AML-193 (cell line): ENCODE measurements at places on chromosomes 16 and 17.

GRCh38 chr17:31374094-31374447 lies 17.4 kb upstream of the RAB11FIP4 start:
- no peak for DNase-seq

DNA sequence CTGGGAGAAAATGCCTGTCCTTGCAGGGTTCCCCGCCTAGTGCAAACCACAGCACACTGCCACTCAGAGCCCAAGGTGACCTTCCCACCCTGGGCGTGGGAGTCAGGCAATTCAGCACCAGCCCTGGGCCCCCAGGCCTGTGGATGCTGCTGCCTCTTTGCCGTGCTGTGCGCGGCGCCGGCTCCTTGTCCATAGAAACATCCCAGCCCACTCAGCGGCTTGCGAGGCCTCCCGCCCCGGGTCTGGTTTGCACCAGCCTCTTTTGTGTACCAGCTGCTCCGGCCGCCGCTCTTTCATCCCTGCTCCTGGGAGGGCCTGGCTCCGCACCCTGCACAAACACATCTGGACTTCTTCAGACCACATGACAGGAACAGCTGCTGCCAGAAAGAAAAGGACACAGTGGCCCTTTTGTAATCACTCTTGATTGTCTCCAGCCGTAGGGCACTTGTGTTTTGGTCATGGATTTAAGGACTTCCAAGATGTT lies 75.4 kb upstream of the SDK2 start:
- DNase-seq = no peak

DNA sequence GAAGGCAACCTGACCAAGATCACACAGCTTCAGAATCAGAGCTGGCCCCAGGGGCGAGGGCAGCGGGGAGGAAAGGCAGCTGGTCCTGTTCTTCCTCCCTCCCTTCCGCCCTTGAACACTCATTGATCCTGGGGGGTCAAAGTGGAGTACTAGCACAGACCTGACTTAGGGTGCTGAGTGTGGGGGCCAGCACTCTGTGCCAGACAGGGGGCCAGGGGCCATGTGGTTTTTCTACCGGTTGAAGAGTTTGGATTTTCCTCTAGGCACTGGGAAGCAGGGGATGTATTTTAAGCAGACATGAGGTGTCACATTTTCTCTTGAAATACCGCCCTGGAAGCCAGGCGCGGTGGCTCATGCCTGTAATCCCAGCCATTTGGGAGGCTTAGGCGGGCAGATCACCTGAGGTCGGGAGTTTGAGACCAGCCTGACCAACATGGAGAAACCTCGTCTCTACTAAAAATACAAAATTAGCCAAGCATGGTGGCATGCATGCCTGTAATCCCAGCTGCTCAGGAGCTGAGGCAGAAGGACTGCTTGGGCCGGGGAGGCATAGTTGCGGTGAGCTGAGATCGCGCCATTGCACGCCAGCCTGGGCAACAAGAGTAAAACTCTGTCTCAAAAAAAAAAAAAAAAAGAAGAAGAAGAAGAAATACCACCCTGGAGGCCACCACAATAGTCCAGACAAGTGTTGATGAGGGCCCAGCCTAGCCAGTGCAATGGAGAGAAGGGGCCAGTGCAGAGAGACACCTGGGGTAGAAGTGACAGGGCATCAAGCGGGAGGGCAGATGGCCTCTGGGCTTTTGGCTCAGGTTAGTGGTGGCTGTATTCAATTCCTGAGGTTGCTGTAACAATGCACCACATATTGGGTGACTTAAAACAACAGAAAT lies 15.3 kb downstream of the OSBPL7 start:
- DNase-seq = no peak

GRCh38 chr16:53689636-53690035 lies 14.0 kb downstream of the RPGRIP1L start:
- DNase-seq = no peak

GRCh38 chr17:81868674-81869220 lies 2.4 kb downstream of the ARHGDIA start:
- DNase-seq = no peak

- DNase-seq = no peak
Observed at GRCh38 chr17:58414596-58414997, 2.7 kb downstream of the RNF43 start.

DNA sequence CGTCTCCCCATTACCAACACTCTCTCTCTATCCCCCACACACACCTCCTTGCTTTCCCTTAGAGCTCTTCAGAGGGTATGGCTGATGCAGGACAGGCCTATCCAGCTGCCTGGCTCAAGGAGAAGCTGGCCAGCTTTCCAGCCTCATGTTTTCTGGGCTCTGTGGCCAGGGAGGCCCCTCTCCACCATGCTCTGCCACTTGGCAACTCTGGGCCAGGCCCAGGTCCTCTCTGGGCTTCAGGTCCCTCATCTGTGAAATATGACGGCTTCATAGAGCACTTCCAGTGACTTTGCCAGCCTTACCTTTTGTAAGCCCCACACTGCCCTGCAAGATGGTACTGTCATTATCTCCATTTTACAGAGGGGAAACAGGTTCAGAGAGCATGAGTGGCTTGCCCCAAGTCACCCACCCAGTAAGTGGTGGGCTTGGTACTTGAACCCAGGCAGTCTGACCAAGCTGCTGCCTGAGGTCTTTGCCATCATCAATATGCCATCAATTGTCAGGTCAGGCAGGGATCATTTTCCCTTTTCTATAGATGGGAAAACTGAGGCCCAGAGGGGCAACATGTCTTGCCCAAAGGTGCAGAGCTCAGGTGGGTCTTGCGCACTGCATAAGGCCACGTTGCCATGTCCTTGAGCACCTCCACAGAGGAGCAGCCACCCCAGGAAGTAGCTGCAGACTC lies 548 bp upstream of the ADGRG5 start:
- no peak for DNase-seq

GRCh38 chr17:28239271-28239624 lies 79.8 kb upstream of the TMEM97 start:
- DNase-seq = no peak

GRCh38 chr17:66255527-66255971 lies 26.3 kb upstream of the APOH start:
- DNase-seq = no peak

DNA sequence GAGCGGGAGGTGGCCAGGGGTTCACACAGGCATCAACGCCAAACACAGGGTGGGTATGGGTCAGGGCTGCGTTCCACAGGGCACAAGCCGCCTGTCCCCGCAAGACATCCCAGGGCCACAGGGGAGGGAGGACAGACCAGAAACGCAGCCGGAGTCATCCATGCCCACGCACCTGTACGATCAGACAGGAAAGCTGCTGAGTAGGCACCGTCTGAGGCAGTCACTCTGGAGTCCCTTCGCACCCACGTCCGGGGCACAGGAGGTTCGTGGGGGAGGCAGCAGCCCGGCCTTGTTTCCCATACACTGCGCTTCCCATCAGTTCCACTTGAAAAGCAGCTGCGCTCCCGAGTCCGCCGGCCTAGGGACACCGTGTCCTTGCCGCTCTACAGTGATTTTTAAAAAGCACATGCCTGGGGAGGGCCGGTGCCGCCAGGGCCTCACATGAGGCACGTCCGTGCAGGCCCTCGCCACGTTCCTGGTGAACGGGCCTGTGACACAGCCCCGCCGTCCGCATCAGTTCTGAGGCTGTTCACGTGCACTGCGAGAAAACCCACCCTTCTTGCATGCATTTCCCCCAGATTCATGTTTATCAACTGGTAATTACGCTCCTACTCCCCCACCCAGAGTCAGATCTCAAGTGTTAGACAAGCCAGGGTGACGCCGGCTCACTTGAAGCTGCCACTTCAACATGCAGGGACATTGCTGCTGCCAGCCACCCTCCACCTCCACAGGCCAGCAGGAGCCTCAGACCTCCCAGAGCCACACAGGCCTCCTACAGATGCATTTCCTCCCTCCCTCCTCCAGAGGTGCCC lies 34.8 kb downstream of the WDR45B start:
- no peak for DNase-seq

- DNase-seq = no peak
Observed at GRCh38 chr17:44012391-44012790, 2.4 kb downstream of the TMEM101 start.

- no peak for DNase-seq
Observed at GRCh38 chr16:12245921-12246720, 269.6 kb downstream of the SNX29 start.

- DNase-seq = no peak
Observed at GRCh38 chr16:14489460-14489859, 140.6 kb downstream of the PARN start.

- no peak for DNase-seq
Observed at GRCh38 chr16:56985288-56985961, 3.9 kb upstream of the NLRC5 start.

- peak; percentile 29 for DNase-seq
Observed at GRCh38 chr16:10868596-10869469, 8.2 kb upstream of the CIITA start.

DNA sequence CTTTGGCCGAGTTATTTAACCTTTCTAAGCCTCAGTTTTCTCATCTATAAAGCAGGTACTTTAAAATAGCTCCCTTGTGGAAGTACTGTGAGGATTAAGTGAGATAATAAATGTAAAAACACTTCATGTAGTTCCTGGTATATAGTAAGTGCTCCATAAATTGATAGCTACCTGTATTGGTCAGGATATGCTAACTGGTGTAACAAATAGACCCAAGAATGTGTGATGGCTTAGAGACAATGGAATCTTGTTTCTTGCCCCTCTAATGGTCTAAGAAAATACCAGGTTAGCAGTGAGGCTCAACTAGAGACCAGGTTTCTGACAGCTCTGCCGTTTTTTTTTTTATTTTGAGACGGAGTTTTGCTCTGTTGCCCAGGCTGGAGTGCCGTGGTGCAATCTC lies 29.8 kb downstream of the CCR7 start:
- no peak for DNase-seq

DNA sequence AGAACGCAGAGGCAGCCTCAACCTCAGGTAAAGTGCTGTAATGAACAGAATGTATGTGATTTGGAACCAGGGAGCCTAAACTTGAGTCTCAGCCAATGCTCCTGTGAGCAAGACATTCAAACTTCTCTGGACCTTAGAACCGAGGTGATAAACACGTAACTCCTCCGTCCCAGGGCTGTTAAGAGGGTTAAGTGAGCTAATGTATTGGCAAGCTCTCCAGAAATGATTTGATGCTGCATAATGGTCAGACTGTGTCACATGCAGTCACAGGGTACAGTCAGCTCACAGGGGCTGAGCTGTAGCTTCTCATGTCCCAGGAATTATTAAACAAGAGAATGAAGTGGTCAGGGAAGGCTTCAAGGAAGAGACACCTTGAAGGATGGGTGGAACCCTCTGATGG lies 10.0 kb upstream of the SLC4A1 start:
- no peak for DNase-seq

DNA sequence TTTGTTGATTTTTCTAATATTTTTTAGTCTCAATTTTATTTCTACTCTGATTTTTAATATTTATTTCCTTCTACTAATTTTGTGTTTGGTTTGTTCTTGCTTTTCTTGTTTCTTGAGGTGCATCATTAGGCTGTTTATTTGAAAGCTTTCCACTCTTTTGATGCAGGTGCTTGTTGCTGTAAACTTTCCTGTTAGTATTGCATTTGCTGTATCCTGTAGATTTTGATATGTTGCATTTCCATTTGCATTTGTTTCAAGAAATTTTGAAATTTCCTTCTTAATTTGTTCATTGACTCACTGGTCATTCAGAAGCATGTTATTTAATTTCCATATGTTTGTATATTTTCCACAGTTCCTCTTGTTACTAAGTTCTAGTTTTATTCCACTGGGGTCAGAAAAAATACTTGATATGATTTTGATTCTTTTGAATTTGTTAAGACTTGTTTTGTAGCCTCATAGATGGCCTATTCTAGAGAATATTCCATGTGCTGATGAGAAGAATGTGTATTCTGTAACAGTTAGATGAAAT lies 43.1 kb upstream of the NACA2 start:
- no peak for DNase-seq

GRCh38 chr16:87459027-87459426 lies 33.8 kb downstream of the ZCCHC14 start:
- no peak for DNase-seq

DNA sequence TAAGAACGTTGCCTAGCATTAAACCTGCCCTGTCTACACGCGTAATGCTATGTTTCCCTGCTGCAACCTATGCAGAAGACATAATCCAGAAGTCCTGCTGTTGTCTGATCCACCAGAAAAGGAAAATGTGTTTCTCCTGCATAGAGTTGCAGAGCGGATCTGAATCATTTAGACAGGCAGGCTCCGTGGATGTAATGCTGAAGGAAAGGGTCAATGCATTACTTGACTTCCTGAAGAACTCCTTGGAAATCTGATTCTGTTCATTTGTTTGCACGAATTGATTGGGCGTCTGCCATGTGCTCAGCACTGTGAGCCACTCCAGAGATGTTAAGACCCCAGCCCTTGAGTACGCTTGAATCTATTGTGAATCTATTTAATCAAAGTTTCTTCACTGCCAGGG lies 83.4 kb downstream of the FOXL1 start:
- DNase-seq = no peak

GRCh38 chr17:38459567-38459966 lies 31.3 kb downstream of the ARHGAP23 start:
- DNase-seq = no peak

GRCh38 chr16:80341263-80341662 lies 199.5 kb upstream of the DYNLRB2 start:
- DNase-seq = no peak

- DNase-seq = no peak
Observed at GRCh38 chr16:89864527-89864820, 8.9 kb upstream of the TCF25 start.

- DNase-seq = no peak
Observed at GRCh38 chr16:935684-936083, 35.1 kb downstream of the LMF1 start.

DNA sequence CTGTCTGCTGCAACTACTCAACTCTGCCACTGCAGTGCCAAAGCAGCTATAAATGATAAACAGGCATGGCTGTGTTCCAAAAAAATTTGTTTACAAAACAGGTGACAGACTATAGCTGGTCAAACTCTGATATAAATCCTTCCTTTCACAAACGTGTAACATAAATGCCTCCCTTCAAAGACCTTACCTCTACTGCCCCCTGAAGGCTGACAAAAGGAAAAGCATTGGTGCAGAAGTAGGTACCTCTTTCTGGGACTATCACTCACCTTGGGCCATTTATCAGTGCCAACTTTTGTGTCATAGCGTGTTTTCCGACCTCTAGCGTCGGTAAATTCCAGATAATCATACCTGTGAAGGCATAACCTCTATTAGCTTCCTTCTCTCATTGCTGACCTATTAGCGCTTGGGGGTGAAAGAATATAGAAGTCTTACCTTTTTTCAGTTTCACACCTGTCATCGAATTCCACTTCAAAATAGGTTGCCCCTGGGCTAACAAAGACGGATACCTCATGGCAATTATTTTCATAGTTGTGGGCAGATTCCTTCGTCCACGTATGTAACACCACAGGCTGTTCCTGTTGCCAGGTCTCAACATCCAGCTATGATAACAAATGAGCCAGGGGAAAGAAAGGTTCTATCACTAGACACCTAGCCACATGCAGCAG lies 67.9 kb downstream of the ZZEF1 start:
- DNase-seq = peak; percentile 7

GRCh38 chr16:12262454-12263180 lies 286.1 kb downstream of the SNX29 start:
- DNase-seq = no peak

DNA sequence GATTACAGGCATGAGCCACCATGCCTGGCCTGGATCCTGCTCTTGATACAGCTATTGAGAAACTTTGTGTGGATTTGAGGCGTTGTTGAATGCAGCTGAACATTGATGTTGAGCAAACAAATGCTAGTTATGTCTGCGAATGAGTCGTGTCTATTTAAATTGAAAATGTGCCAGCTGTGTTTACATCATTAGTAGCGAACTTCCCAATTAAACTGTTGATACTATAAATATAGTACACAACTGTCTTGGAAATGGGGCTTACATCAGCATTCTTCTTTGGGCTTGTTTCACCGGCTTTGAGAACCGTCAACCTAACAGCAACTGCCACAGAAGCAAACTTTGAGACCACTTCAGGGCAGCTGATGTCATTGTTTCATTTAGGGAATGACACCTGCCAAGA lies 251.9 kb downstream of the RBFOX1 start:
- no peak for DNase-seq
